ENCODE measurements at places on chromosomes 3 and 15.
A peak's percentile ranks its signal among the peaks of the same experiment; 100 is the strongest.

GRCh38 chr3:108835101-108835500, 12.5 kb downstream of the TRAT1 start:
- peak overlapping the region; percentile 95 for H3K27ac ChIP-seq
- peaks cover 87% of the 10 kb centered on the region for H3K4me1 ChIP-seq
- DNase-seq, result peak; percentile 57
- peak overlapping the region; percentile 79 for H3K4me3 ChIP-seq
- no peaks in the 10 kb centered on the region for H3K27me3 ChIP-seq

DNA sequence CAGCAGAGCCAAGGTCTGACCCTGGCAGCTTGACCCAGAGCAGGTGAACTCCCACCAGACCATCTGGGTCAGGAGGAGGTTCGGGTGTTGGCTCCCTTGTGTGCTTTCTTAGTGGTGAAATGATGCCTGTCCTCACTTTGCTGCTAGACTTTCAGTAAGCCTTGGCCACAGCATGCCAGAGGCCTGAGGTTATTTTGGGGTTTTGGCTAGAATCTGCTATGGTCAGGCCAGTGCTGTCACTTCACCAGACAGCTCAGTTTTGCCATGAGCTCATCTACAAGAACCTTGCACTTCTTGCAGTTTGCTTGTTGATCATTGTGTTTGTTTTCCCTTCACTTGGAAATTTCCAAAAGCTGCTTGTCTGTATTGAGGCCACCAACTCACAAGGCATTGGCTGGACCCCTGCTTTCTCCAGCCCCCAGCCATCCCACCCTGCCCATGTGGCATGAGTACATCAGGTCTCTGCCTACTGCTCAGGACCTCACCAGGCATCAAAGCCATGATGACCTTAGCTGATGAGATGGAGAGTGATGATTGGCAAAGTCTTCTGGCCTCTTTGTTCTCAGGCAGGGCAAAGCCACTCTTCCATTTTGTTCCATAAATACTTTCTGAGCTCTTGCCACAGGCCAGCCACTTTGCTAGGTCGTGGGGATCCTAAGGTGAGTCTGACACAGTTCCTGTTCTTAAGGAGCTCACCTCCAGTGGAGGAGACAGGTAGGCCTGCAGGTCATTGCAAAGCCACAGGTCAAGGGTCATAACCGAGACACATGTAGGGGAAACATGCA, 122.6 kb downstream of the ARNT2 start:
- no peak for DNase-seq
- H3K4me1 ChIP-seq, result no peaks in the 10 kb centered on the region
- no peak overlapping the region for H3K4me3 ChIP-seq
- no peak overlapping the region for H3K27ac ChIP-seq

GRCh38 chr3:4670352-4670751, 177.2 kb downstream of the ITPR1 start:
- no peak for DNase-seq
- H3K27me3 ChIP-seq, result no peaks in the 10 kb centered on the region
- H3K4me1 ChIP-seq, result no peaks in the 10 kb centered on the region
- no peak overlapping the region for H3K4me3 ChIP-seq

DNA sequence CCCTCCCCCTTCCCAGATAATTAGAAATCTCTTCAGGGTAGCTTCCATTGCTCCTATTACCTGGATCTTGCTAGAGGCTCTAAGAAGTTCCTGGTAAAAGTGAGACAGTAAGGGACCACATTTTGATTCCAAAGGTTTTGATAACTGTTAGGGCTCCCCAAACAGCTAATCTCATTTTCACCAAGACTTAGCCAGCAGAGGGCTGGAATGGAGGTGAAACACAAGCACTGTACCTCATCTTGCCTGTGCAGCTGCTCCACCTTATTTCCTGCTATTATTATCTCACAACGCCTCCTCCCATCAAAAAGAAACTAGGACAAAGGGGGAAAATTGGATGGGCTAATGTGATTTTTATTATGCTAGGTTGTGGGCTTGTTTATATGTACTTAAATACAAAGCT, 7.3 kb downstream of the SETD5 start:
- H3K4me1 ChIP-seq, result peaks cover 72% of the 10 kb centered on the region
- no peaks in the 10 kb centered on the region for H3K27me3 ChIP-seq
- H3K36me3 ChIP-seq, result peaks cover 14% of the 10 kb centered on the region
- H3K4me3 ChIP-seq, result no peak overlapping the region
- H3K27ac ChIP-seq, result no peak overlapping the region
- no peak for DNase-seq

GRCh38 chr3:30331519-30331918, 274.9 kb upstream of the TGFBR2 start:
- H3K4me3 ChIP-seq, result no peak overlapping the region
- no peak for DNase-seq

- H3K4me1 ChIP-seq, result no peaks in the 10 kb centered on the region
- H3K27me3 ChIP-seq, result peaks cover 4% of the 10 kb centered on the region
- DNase-seq, result no peak
- H3K27ac ChIP-seq, result no peak overlapping the region
These were observed 111.6 kb downstream of the TIGIT start for GRCh38 chr3:114405202-114405990.

Data from activated CD4-positive, alpha-beta T cell treated with anti-CD3 and anti-CD28 coated beads, Interleukin-2, amount 10 ng/mL, durations not matched to agents 7 days and 5 days (primary cell).